ENCODE measurements at places on chromosomes 11 and 22. TPM values are rescaled to one million over a fixed set of nuclear protein-coding genes. Genes with fewer than 3 reads are reported as not detected.

The CTSF gene
- total RNA-seq, result 48.6 TPM

The MS4A6E gene
- total RNA-seq, result not detected

GRCh38 chr11:132653237-132653636 is 879.1 kb downstream of the OPCML start:
- H3K4me3 ChIP-seq, result no peak overlapping the region
- peaks cover 16% of the 10 kb centered on the region for H3K27me3 ChIP-seq
- DNase-seq, result no peak

DNA sequence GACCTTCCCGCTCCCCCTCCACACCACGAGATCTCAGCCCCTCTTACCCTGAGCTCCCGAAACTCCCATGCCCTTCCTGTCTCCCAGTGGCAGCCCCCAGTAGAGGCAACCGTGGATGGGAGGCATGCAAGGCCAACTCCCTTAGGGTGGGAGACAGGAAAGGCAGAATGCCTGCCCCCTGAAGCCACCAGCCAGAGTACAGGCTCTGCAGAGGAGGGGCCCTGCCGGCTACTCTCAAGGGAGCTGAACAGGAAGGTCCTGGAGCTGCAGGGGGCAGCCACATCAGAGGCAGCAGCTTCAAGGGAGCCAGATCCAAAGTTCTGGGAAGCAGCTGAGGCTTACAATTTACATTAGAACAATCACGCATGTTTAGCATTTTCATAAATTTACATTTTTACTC is 38.3 kb downstream of the PDE2A start:
- no peaks in the 10 kb centered on the region for H3K36me3 ChIP-seq
- H3K27me3 ChIP-seq, result no peaks in the 10 kb centered on the region
- peak overlapping the region; percentile 21 for H3K4me3 ChIP-seq
- H3K4me1 ChIP-seq, result peaks cover 93% of the 10 kb centered on the region
- H3K27ac ChIP-seq, result peak overlapping the region; percentile 85

DNA sequence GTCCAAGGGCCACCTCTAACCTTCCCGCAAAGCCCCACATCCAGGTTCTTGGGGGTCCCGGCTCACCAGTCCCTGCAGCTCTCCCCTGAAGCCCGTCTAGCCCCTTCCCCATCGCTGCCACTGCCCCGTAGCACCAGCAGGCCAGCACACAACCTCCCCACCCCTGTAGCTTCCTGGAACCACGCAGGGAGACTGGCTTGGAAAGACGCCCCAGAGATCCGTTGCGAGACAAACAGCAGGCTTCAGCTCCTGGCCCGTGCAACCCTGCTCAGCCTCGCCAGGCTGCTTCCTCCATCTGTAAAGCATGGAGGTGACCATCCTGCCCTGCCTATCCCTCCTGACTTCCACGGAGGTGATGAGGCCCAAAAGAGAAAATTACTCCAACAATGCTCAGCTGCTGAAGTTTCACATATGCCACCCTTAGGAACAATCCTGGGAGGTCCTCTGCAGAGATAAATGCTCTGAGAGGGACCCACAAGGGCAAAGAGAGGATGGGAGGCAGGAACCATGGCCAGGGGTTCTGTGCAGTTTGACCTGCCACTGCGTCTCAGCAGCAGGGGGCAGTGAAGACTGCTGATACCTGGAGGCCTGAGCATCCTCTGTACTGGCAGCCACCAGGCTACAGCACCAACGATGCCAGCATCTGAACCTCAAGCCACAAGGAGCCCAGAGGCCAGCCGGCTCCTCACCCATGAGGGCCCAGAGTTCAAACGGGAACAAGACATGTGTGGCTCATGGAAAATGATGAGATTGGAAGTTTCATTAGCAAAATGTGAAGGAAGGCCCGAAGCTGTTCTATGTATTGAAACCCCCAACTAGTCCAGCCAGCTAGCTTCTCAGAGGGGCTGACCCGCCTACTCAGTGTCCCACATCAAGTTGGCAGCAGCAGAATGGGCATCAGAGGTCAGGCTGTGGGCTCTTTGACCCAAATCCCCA is 16.1 kb downstream of the DGCR2 start:
- H3K36me3 ChIP-seq, result no peaks in the 10 kb centered on the region
- no peak overlapping the region for H3K27ac ChIP-seq
- H3K4me1 ChIP-seq, result peaks cover 72% of the 10 kb centered on the region
- H3K4me3 ChIP-seq, result no peak overlapping the region

DNA sequence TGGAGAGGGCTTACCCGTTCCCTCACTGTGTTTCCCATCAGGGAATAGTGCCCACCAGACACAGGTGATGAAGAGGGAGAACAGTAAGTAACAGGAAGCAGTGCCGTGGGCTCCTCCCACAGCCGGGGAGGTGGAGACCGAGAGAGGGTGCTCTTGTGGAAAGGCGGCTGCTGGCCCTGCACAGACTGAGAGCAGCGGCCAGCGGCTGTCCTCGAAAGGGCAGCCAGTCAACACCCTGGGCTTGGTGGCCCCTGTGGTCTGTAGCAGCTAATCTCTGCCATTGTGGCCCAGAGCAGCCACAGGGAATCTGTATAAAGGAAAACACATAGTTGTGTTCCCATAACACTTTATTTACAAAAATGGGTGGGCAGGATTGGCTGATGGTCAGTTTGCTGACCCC is 121.9 kb downstream of the TBC1D22A start:
- H3K36me3 ChIP-seq, result peaks cover 3% of the 10 kb centered on the region
- H3K27ac ChIP-seq, result no peak overlapping the region
- H3K4me3 ChIP-seq, result no peak overlapping the region
- no peak for DNase-seq
- H3K27me3 ChIP-seq, result no peaks in the 10 kb centered on the region
- H3K4me1 ChIP-seq, result peaks cover 36% of the 10 kb centered on the region

DNA sequence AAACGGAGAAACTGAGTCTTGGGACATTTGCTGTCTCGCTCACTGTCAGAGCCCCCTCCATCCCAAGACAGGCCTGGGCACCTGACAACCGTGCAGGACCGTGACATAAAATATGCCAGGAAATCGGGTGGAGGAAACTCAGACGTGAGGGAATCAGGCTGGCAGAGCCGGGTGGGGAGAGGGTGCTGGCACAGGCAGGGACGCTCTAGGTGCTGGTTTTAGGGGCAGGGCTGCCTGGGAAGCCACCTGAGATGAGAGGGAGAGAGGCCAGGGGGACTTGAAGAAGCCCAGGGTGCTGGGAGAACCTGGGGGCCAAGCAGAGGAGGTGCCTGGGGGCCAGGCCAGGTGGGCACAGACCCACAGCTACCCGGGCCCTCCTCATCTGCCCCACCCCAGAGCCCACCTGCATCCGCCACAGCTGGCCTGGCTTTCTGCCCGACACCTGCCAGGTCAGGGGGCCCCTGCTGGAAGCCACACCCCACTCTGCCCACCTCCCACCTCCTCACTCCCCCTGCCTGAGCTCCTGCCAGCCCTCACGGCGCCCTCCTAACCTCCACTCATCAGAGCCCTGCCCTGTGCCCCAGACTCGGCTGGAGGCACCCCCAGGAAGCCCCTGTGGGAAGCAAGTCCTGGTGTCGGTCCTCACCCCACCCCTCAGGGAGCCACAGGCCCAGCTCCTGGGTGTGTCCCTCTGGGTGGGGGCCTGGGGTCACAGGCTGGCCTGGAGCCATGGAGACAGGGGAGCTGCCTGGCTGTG is 27.3 kb upstream of the MUC5AC start:
- DNase-seq, result no peak
- H3K36me3 ChIP-seq, result no peaks in the 10 kb centered on the region
- no peak overlapping the region for H3K4me3 ChIP-seq
- no peak overlapping the region for H3K27ac ChIP-seq

- H3K27ac ChIP-seq, result no peak overlapping the region
- H3K36me3 ChIP-seq, result no peaks in the 10 kb centered on the region
- H3K4me1 ChIP-seq, result no peaks in the 10 kb centered on the region
- no peak for DNase-seq
- no peaks in the 10 kb centered on the region for H3K27me3 ChIP-seq
Observed at GRCh38 chr11:28976012-28976800, 868.0 kb downstream of the METTL15 start.

DNA sequence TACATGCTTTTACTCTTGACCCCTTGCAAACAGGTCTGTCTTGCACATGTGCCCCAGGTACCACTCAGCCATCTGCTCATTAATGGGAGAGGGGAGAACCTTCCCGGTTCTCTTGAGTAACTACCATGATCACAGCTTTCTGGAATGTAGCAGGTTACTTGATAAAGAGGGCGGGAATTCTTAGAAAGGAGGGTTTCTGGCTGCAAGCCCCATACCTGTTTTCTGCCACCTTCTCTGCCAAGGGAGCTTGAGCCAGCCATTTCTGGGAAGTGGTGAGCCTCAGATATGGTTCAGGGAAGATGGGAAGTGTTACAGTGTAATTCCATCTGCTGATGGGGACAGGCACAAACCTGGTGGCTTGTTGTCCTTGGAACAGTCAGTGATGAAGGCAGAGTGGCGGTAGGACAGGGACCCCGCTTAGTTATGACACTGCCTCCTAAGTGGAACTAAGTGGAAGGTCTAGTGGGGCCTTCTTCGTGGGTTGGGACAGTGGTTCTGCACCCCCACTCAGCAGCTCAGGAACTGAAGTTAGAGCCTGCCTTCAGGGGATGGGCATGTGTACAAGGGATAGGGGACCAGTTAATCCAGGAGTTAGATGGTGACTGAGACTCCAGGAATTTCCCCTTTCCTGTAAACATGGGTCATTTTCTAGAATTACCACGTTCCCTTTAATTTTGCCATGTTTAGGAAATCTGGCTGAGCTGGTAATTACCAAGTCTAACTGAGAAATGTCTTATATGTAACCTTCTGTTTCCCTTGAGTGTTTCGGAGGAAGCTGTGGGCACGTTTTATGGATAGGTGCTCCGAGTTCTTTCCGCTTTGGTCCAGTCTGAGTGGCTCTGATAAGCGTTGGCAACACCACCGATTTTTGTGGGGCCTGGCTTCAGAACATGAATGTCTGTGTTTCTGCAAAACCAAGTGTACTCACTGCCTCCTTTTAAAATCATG is 35.3 kb downstream of the BCR start:
- no peaks in the 10 kb centered on the region for H3K27me3 ChIP-seq
- H3K4me3 ChIP-seq, result no peak overlapping the region
- H3K27ac ChIP-seq, result peak overlapping the region; percentile 61
